SHP77 (cell line): ENCODE measurements at places on chromosomes 4 and X.

DNA sequence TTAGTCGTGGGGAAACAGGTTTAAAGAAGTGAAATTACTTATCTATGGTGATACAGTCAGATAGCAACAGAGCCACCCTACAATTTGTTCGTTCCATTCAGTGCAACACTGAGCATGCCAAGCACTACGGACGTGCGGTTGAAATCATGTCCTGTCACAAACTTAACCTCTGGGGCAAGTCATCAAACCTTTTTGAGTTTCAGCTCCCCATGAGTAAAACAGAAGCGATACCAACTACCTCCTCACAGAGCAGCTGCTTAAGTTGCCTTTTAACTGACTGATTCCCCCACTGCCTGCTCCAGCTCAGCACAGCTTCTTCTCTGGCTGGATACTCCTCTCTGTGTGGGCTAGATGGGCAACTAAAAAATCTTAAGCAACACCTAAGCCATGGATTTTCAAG is 36.0 kb downstream of the LHFPL1 start:
- DNase-seq: no peak

DNA sequence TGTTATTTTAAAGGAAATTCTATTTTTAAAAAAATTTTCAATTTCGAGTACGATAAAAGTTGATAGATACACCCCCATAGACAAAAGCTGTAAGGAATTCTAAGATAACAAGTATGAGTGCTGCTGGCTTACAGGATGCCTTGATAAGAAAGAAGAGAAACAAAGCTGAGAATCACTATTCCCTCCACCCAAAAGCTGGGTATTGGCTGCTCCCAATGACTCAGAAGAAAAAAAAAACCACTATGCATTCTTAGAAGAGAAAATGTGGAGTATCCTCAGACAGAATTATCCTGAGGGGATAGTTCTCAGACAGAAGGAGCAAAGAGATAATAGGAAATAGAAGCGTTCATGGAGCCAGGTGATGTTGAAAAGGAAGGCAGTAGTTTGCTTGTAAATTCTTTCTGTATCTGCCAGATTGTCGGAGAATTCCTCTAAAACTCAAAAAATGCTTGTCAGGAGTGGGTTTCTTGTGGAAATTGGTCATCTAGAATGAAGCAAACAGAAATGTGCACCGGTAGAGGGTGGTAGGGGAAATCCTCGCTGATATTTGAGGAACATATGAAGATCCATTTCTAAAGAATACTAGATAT is 217.5 kb upstream of the ADAMTS3 start:
- DNase-seq: no peak

- no peak for DNase-seq
These were observed 1092.3 kb downstream of the ARAP2 start for GRCh38 chr4:35151816-35152572.

- no peak for DNase-seq
These were observed 349.2 kb upstream of the NOCT start for GRCh38 chr4:138666366-138666765.

DNA sequence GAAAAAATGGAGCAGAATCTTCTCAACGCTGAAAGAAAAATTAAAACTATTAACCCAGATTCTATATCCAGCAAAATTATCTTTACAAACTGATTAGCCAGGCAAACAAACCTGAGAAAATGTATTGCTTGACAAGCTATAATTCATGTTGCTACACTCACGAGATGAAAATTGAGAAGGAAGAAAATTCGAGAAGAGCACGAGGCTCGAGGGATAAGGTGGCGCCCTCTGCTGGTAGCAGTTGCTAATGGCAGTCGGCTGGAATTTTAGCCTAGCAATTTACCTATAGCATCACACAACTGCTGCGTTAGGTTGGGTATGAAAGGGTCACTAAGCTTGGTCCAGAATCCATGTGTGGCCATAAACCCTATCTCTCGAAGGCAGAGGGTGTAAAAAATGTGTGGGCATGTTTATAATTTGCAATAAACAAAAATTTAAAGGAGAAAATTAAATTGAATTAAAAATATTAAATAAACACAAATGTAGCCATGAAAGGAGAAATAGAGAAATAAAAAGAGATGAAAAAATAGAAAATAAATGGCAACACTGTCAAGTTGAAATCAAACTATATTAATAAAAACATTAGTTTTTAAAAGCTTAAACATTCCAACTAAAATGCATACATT is 126.6 kb downstream of the PPP4R3C start:
- peak; percentile 4 for DNase-seq

DNA sequence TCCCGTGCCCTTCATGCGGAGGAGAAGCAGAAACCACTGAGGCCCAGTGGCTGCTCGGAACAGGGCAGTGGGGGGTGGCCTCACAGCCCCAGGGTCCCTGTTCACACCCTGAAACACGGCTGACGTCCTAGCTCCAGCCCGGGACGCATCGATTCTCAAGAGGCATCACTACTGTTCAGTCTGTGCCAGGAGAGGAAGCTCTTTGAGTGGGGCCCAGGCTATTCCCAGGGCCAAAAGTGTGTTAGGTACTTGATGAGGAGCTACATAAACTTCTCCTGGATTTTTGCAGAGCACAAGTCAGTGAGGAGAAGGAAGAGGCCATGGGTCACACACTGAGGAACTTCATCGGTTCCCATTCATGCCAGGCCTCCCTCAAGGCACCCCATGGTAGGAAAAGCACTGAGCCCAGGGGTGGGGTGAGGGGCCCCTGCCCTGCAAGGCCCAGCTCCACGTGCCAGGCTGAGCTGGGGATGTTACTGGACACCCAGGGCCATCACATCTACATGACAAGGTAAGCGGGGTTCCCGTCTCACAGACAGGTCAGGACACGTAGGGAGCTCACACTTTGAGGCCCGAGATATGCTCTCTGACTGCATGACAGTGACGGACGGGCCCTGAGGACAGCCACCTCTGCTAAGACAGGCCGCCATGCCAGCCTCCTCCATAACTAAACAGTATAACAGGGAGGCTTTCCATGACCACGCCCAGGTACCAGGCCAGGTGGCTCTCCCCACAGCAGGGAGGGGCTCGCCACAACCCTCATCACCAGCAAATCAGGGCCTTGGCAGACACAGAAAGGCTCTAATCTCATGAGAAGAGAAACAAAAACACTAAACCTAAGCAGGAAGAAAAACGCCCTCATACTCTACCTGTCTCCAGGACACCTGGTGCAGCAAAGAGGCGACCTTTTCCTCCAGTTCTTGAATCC is 12.4 kb downstream of the TNIP2 start:
- no peak for DNase-seq

- DNase-seq: no peak
These were observed 166.4 kb downstream of the NSUN7 start for GRCh38 chr4:40916218-40916555.

DNA sequence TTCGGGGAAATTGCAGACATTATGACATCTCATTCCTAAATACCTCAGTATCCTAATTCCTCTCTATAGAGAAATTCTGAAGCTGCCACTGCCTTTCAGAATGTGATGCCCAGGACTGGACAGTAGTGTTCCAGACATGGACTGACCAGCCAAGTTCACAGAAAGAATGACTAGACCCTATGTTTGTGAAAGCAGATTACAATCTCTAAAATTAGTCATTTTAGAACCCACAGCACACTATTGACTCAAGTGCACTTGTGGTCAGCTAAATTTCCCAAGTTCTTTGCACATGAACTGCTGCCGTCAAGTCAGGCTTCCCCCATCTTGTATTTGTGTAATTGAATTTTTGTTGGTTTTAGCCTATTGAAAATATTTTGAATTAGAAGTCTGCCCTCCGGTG is 81.0 kb upstream of the ESX1 start:
- no peak for DNase-seq

GRCh38 chrX:38919202-38919601 is 117.9 kb downstream of the MID1IP1 start:
- DNase-seq: no peak

DNA sequence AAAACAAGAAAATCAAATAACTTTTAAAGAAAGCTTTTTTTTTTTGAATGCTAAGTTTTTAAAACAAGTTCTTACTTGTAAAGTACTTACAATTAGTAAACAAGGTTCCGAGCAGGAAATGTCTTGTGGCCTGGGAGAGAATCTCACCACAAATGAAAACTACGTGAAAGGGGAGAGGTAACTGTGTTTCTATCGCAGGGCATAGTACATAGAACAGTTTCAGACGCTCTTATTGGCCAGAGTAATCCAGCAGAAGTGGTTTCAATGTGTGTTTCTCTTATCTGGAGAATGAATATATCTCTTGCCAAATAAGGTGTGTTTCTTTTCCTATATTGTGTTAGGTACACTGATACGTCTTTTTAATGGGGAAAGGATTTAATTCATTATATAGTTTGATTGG is at the start of gene PLAC8:
PLAC8 (minus strand) TSS at position 154 of the 400 bp plus-strand sequence. CDS start 6,808 bp downstream, outside the sequence.
- no peak for DNase-seq

DNA sequence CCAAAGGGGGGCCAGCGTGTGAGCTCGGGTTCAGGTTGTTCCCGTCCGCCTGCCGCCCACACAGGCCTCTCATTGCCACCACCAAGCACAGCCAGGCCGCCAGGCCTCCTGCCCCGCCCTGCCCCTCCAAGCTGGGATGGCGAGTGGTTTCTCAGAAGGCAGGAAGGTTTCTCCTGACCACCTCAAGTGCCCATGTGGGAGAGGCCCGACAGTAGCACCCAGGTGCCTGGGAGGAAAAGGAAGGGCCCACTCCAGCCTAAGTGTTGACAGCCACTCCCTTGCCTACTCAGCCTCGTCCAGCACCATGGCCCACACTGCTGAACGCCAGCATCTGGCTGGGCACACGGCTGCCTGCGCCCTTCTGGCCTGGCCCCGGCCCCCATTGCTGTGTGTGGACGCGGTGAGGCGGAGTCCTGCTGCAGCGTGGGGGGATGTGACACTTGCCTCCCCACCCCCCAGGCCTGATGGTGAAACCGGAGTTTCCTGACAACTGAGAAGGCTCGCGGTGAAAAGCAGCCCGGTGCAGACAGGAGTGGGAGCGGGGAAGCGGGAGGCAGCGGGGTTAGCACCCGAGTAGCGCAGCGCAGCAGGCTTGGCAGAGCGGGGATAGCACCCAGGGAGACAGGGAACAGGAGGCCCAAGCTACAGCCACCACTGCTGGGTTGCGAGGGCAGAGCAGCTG is 19.2 kb downstream of the FLNA start:
- no peak for DNase-seq

DNA sequence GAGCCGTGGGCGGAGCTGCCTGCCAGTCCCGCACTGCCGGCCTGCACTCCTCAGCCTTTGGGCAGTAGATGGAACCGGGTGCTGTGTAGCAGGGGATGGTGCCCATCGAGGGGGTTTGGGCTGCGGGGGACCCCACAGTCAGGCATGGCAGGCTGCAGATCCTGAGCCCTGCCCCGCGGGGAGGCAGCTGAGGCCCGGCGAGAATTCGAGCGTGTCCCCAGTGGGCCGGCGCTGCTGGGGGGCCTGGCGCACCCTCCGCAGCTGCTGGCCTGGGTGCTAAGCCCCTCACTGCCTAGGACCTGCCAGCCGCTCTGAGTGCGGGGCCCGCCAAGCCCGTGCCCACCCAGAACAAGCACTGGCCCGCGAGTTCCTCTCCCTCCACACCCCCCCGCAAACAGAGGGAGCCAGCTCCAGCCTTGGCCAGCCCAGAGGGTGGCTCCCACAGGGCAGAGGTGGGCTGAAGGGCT is 391.5 kb downstream of the SPOCK3 start:
- DNase-seq: no peak

- no peak for DNase-seq
These were observed 278.3 kb downstream of the FBXW7 start for GRCh38 chr4:152257601-152258066.

DNA sequence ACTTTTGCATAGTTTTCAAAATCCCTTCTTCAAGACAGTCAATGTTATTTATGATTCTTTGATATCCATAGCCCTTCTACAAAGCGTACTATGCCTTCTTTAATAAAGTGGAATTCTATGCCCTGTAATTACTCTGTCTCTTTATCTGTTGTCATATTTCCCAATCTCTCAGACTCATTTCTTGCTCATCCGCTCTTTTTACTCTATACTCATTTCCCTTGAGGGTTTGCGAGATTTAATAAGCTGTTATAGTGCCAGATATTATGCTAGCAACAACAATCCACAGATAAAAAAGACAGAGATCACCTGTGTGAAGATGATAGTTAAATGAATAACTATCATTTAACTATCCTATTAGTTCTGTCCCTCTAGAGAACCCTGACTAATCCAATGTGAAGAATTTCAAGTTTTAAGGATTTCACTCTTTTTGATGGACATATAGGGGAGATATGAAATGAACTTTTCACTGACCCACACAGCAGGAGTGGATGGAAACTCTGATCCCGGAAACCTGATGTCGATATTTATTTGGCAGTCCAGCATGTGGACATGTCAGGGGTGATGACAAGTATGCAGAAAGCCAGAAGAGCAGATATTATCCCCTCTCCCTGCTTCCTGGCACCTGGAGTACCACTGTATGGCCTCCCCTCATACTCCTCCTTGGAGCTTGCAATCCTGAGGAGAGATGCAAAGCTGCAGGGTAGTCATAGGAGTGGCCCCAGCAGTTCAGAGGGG is 49.7 kb downstream of the TMEM156 start:
- no peak for DNase-seq

GRCh38 chrX:68878977-68879645 is 50.3 kb downstream of the EFNB1 start:
- DNase-seq: no peak

DNA sequence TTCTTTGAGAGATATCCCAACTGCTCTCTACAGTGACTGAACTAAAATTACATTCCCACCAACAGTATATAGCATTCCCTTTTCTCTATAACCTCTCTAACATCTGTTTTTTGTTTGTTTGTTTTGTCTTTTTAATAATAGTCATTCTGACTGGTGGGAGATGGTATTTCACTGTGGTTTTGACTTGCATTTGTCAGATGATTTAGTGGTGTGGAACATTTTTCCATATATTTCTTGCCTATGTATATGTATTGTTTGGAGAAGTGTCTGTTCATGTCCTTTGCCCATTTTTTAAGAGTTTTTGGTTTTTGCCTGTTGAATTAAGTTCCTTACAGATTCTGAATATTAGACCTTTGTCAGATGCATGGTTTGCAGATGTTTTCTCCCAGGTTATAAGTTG is 9.0 kb downstream of the USO1 start:
- no peak for DNase-seq

DNA sequence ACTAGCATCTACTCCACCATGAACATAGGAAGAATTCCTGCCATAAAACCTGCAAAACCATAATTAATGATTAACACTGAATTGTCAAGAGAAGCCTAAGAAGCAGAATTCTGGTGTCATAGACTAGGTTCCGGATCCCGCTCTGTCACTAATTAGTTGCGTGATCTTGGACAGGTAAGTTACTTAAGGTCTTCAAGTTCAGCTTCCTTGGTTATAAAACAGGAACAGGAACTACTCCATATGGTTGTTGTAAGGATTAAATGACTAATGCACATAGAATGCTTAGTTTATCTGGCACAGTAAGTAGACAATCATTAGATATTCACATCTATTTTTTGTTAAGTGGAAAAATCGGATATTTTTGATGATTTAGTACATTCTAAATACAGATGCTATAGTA is 14.3 kb downstream of the G3BP2 start:
- no peak for DNase-seq
